Common myeloid progenitor, CD34-positive (primary cell): ENCODE measurements at places on chromosomes 3 and 15.

- DNase-seq = no peak
Measured at GRCh38 chr3:50604628-50605588, 6.7 kb downstream of the CISH start.

DNA sequence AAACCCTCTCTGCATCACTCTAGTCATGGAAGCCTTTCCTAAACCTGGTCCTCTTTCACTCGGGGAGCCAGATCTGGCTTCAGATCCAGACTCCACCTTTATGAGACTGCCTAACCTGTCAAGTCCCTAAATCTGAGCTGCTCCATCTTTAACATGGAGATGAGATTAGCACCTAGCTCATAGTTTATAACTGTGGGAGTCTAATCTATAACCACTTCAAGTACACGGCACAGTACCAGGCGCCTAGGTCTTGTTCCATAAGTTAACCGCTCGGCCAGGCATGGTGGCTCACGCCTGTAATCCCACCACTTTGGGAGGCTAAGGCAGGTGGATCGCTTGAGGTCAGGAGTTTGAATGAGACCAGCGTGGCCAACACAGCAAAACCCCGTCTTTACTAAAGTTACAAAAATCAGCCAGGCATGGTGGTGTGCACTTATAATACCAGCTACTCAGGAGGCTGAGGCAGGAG is 30.3 kb downstream of the TPM1 start:
- DNase-seq = no peak

DNA sequence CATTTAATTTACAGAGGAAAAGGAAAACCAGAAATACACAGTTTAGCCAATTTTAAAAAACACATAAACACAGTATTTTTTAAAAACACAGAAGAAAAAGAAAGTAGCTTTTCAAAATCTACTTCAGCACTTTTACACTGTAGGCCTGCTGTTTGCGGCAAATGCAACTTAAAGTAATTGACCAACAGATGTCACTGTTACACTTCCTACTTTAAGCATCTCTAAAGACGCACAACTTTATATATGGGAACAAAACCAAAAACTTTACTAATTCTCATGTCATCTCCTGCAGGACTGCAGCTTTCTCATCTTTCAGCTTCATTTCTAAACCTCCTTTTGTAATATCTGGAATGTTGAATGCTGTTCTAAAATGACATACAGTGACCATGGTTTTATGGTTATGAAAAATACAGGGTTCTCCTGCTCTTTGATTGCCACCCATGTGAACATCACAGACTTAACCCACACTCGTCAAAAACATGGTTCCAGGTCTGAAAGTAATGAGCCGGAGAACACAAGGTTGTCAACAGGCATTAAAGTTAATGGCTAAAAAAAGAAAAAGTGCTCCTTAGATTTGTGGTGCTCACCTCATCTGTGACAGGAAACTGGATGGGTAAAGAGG is 107.9 kb downstream of the FMN1 start:
- DNase-seq = peak; percentile 80

GRCh38 chr3:57985176-57985983 is 22.8 kb upstream of the FLNB start:
- peak; percentile 15 for DNase-seq

GRCh38 chr15:78977091-78977571 is 32.3 kb upstream of the CTSH start:
- no peak for DNase-seq

GRCh38 chr15:35514759-35515158 is 31.2 kb downstream of the DPH6 start:
- no peak for DNase-seq

DNA sequence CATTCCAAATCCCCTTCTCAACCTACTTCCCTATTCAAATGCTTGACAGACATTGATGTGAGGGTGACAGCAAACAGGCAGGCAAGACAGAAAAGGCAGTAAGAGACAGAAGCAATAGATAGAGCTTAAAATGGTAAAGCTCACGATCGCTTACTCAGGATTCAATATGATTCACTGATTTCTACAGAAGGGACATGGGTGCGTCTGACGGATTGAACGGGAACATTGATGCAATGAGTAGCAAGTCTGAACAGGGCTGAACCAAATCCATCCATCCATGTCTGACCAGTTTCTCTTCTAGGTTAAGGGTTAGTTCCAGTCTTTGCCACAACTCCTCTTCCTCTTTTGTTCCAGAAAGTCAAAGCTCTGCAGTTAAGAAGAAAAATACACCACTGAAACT is 35.1 kb downstream of the P2RY1 start:
- DNase-seq = peak; percentile 33

- no peak for DNase-seq
Measured at GRCh38 chr3:11554666-11555065, 89.0 kb downstream of the VGLL4 start.

DNA sequence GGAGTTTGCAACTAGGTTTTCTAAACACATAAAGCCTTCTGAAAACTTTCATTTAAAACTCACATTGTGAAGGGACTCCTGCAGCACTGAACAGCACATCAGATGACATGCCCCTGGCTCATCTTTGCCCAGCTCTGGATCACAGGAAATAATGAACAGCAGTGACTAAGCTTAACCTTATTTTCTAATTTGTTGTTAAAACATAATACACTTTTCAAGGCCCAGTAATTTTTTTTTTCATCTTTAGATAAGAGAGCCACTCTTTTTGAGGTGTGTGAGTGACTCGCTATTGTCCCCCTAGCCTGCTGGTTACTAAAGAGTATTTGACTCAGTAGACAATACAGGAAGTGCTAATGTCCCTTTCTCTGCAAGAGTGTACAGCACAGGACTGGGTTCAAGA is 204.0 kb downstream of the OSBPL10 start:
- DNase-seq = no peak

DNA sequence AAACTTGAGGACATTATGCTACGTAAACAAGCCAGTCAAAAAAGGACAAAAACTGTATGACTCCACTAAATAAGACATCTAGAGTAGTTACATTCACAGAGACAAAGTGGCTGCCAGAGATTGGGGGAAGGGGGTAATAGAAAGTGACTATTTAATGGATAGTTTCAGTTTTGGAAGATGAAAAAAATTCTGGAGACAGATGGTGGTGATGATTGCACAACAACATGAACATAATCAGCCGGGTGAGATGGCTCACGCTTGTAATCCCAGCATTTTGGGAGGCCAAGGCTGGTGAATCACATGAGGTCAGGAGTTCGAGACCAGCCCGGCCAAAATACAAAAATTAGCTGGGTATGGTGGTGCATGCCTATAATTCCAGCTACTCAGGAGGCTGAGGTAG is 40.6 kb downstream of the DPP8 start:
- peak; percentile 3 for DNase-seq

DNA sequence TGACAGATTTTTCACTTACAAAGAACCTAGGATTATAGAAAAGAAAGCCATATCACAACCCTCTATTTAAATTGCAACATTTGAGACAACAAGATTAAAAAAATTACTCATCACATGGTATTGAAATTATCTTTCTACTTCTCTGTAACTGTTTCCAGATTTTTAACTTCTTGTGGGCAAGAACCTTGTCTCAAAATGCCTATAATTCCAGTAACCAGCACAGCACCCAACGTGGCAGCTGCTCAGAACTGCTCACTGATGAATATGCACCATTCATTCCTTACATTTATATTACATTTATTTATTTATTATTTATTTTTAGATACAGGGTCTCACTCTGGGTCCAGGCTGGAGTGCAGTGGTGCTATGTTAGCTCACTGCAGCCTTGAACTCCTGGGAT is 216.1 kb downstream of the THRB start:
- DNase-seq = no peak

DNA sequence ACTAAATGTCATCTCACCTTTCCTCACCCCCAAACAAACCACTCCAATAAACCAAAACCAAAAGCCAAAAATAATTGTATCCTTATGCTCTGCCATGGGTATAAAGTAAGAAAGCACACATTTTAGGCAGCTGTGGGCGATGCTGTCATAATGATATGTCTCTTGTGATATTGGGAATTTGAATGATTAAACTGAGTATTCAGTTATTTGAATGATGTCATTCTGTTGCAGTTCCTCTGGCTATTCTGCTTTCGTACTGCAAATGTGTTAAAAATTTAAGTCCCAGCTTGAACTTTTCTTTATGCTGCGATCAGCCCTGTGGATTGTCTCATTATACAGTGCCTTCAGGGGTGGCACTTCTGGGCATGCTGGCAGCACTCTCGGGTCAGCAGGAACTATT is 10.8 kb upstream of the NR1D2 start:
- DNase-seq = no peak

DNA sequence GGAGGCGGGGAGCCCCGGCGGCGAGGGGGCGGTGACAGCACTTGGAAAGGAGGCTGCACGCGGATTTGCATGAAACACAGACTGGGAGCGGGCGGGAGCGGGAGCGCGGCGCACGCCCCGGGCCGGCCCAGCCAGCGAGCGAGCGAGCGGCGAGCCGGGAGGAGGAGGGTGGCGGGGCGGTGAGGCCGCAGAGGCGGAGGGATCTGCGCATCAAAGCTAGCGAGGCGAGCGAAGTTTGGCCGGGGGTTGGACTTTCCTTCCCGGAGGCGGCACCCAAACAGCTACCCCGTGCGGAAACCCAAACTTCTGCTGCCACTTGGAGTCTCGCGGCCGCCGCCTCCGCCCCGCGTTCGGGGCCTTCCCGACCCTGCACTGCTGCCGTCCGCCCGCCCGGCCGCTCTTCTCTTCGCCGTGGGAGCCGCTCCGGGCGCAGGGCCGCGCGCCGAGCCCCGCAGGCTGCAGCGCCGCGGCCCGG is at the start of gene SMAD3:
TSS of gene SMAD3 (plus strand) at position 72 of the 475 bp plus-strand sequence. CDS start 553 bp downstream, outside the sequence.
- peak; percentile 91 for DNase-seq

- no peak for DNase-seq
Measured at GRCh38 chr3:40325465-40325864, 16.0 kb downstream of the EIF1B start.

GRCh38 chr3:45021524-45022297 is 4.4 kb upstream of the CLEC3B start:
- no peak for DNase-seq

- peak; percentile 79 for DNase-seq
Measured at GRCh38 chr15:42604894-42605744, 29.7 kb downstream of the STARD9 start.

DNA sequence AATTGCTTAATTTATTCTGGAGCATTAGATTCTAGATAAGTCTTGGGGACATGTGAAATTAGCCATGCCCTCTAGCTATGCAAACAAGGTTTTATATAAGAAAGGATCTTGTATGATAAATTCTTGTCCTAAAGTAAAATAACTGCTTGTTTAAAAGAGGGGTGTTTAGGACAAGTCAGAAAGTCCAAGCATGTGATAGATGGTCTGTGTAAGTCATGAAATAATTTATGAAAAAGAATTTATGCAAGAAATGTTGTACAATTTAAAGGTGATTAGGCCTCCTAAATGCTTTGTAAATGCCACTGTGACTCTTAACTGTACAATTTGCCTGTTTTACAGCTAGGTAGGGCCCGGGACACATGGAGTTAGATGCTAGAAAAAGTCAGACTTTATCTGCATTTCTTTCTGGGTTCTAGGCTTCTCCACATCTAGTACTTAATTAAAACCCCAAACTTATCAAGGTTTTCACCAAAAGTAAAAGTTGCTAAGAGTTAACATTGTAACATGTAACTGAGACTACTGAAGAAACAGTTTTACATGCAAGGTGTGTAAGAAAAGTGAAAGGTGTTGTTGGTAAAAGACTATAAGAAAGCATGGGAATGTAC is 13.2 kb downstream of the LINS1 start:
- peak; percentile 43 for DNase-seq

- no peak for DNase-seq
Measured at GRCh38 chr3:54069961-54070360, 52.4 kb upstream of the CACNA2D3 start.

GRCh38 chr3:136995652-136996051 is 37.9 kb downstream of the IL20RB start:
- DNase-seq = no peak

GRCh38 chr3:52004163-52004787 is 8.6 kb upstream of the RPL29 start:
- no peak for DNase-seq

DNA sequence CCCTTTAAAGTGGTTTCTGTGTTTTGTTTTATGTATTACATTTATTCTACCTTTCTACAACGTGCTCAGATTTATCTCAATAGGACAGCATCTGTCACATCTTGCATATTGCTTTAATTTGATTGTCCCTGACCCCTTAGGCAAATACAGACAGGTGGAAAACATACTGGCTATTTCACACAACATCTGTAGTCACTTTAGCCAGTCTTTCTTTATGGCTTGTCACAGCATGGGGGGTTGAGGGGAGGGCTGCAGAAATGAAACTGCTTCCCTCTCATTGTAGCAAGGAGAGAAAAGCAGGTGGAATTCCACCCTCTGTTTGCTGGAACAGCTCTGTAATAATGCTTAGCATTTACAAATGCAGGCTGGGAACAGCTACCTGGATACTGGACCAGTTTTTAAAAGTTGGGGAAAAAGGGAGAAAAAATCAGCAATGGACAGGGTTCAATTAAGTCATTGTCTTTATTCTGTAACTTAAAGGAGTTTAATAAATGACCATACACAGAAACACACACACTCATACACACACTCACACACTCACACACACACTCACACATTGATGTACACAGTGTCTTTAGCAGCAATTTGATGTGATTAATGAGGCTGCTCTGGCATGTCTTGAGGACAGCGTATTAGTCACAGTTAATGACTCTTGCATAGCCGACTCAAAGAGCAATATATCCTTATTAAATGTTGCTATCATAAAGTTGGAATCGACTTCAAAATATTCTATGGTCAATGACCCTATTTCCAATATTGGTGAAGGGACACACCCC is 283.7 kb upstream of the GBE1 start:
- no peak for DNase-seq

- no peak for DNase-seq
Measured at GRCh38 chr15:26773067-26773877, 406 bp upstream of the GABRB3 start.

GRCh38 chr3:64861684-64862083 is 173.9 kb upstream of the ADAMTS9 start:
- DNase-seq = no peak

GRCh38 chr15:78140292-78140691 is 8.9 kb upstream of the IDH3A start:
- DNase-seq = no peak

GRCh38 chr3:52532838-52533622 is 627 bp downstream of the NT5DC2 start:
- no peak for DNase-seq

GRCh38 chr3:161142486-161142885 is 37.3 kb upstream of the B3GALNT1 start:
- DNase-seq = no peak

DNA sequence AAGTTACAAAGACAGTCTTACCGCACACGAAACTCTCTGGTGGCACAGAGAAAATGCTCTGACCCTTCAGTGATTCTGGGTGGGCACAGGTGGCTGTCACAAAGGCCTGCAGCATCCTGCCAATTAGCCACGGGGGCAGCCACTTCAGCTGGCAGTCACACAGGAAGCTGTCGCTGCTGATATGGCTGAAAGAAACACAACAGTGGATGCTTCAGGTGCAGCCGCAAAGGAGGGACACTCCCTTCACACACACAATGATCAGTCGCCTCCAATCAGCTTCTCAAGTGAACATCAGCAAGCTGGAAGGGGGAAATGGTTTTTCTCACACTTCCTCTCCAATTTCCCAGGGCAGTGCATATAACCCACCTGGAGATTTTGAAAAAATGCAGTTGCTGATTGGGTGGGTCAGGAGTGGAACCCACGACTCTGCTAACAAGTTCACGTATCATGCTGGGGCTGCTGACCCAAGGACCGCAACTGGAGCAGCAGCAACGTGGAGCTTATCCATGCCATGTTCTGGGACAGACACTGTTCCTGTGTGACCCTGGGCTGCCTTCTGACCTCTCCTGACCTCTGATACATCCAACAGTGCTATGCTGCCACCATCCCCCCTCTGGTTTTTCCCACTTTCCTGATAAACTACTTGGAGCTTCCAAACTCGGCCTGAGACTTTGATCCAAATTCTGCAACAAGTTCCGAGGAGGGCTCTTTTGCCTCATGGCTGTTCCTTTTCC is 106.6 kb downstream of the LRIG1 start:
- peak; percentile 48 for DNase-seq
